ENCODE measurements at places on chromosomes 1 and 21.

DNA sequence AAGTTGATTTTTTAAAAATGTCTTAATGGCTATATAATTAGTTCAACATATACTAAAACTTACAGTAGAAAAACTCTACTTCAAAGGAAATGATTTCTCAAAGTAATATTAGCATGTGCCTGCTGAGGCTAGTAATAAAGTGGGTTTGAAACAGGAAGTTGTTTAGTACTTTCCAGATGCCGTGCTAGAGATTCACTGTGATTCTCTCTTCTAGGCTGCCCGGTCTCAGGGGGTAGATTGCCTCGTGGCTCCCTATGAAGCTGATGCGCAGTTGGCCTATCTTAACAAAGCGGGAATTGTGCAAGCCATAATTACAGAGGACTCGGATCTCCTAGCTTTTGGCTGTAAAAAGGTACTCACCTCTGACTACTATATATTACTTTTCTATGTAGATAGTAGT, 9.1 kb downstream of the EXO1 start:
- no peak for DNase-seq

GRCh38 chr1:63643926-63644325, 50.7 kb downstream of the PGM1 start:
- DNase-seq, result no peak

DNA sequence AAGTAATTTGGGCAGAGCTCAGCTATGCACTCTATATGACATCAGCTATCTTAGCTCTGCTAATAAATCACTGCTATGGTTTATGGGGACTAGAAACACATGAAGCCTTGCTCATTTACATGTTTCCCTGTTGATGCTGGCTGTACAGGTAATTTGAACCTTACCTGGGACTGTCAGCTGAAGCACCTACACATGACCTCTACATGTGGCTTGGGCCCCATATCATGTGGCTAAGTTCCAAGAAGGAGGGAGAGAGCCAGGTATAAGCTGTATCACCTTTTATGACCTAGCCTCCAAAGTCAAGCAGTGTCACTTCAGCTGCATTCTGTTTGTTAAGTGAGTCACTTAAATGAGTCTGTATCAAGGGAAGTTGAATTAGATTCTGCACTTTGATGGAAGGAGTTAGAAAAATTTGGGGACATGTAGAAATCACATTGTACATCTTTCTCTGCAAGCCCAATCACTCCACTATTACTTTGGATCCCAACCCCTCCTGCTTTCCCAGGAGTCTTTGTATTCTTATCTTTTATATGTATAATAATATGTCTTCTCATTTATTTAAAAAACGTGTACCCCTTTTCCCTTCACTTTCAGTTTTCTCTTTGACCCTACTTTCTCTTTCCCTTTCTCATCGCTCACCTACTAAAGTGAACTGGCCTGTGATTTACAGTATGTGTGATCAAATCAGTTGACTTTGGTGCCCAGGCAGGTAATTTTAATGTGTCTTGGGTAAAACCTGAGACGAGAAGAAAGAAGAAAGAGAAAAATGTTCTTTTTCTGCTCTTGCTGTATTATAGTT, 53.4 kb upstream of the PRKACB start:
- DNase-seq, result peak; percentile 49

DNA sequence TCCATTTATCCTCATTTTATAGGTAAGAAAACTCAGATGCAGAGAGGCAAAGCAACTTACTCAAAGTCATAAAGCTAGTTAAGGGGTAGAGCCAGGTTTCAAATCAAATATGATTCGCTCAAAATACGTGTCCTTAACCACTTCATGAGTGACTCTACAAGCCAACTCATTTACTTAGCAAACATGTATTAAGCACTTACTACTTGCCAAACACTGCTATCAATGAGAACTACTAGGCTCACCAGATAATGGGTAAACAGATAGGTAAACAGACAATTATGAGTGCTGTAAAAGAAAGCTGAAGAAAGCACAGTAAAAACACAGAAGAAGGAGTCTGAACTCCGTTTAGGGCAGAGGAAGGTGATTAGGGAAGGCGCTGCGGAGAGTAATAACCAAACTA, 65.9 kb downstream of the WDR64 start:
- DNase-seq, result no peak

DNA sequence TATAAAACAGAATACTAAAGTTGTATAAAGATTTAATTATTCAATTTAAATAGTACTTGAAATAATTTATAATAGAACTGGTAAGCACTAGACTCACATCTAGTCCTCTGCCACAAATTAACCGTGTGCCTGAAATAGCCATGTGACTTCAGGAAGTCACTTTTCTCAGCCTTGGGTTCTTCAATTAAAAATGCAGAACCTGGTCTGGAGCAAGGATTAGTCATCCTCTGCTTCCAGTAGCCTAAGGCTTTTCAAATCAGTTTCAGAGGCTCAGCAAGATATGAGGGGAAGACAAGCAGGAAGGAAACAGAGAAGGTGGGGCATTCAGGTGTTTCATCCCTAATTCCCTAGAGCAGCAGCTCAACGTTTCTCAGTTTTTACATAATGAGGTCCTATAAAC, 23.0 kb downstream of the DPH5 start:
- DNase-seq, result no peak

- no peak for DNase-seq
Observed at GRCh38 chr1:94538243-94538827, 3.2 kb downstream of the F3 start.

DNA sequence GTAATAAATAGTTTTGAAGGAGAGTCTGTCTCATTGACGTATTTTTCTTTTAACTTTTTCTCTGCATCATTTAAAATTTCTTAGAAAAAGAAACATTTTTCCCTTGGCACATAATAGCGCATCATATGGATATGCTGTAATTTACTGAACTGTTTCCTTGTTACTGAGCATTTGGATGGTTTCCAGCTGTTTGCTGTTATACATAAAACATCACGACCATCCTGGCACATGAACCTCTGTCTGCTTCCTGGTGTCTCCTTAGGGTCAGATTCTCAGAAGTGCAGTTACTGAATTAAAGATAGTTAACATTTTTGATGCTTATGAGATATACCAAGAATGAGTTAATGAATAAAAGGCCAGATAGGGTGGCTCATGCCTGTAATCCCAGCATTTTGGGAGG, 67.2 kb downstream of the BACE2 start:
- DNase-seq, result no peak

DNA sequence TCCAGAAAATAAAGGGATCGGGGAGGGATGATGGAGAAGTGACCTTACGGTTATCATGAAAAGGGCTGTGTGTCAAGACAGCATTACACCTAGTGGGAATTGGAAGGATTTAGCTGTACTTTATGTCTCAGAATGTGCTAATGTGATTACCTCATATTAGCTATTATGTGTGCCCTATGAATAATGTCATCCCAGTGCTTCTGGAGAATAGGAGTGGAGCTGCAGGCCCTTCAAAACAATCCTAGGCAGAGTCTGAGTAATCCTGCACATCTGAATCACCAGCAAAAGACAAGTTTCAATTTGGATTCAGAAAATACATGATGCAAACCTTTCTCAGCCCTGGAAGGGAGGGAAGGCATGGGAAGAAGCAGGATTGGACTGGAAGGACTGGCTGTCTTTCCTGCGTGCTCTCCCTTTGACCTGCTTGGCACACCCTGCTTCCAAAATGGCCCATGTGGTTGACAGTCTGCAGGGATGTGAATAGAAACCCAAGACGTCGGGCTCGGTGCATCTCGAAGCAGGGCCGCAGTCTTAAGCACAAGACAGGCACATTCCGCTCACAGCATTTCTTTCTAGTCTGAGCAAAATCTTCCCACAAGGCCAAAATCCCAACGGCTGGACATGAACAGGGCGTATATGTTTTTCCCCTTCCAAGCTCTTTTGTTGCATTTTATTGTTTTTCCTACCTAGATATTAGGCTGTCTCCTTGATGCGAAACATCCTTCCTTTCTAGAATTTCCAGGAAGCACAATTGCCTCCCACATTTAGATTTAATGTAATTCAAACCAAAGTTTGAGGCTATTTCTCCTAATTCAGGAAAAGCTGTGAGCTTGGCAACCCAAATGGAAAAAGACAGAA, 54.3 kb upstream of the TARBP1 start:
- DNase-seq, result no peak

DNA sequence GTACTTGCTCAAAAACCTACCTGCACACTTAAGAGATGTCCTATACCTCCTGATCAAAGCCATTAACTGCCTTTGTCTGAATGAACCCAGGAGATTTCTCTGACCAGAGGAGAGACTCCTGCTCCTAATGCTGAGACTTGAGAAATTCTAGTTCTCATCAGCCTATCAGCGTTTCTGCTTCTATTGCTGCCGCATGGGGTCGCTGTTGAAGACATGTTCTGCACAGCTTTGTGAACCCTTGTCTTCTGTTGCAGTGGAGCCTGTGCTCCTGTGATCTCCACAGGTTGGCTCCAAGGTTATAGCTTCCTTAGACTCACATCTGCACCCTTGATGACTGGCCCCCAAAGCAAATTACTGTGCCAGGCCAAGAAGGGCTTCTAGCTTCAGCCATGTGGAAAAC, 40.2 kb downstream of the EDN2 start:
- DNase-seq, result no peak

DNA sequence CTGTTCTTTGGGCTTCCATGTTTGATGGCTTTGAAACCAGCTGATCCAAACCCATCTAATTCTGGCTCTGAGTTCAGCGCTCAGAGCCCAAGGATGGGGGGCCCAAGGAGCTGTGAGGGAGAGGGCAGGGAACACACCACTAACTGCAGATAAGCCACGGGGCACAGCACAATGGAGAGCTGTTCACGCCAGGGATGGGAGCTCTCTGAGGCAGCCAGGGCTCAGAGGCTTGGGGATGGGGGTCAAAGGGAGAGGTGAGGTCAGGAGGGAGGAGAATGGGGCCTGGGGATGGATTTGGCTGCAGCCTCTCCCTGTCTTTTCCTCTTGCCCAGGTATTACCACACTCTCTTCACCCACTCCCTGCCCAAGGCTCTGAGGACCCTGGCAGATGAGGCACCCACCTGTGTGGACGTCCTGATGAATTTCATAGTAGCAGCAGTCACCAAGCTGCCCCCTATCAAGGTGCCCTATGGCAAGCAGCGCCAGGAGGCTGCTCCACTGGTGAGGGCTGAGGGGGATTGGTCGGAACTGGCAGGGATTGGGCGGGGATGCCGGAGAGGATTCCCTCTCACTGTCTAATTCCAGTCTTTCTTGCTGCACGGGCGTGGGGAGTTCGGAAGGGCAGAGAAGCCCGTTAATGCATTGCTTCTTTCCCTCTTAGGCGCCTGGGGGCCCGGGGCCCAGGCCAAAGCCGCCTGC, 11.3 kb downstream of the SLC30A2 start:
- peak; percentile 46 for DNase-seq

- DNase-seq, result no peak
Observed at GRCh38 chr21:39451332-39452206, at the start of gene SH3BGR. TSS of gene SH3BGR (plus strand) at chr21:39451970. CDS start at chr21:39452097, 127 bp downstream.

DNA sequence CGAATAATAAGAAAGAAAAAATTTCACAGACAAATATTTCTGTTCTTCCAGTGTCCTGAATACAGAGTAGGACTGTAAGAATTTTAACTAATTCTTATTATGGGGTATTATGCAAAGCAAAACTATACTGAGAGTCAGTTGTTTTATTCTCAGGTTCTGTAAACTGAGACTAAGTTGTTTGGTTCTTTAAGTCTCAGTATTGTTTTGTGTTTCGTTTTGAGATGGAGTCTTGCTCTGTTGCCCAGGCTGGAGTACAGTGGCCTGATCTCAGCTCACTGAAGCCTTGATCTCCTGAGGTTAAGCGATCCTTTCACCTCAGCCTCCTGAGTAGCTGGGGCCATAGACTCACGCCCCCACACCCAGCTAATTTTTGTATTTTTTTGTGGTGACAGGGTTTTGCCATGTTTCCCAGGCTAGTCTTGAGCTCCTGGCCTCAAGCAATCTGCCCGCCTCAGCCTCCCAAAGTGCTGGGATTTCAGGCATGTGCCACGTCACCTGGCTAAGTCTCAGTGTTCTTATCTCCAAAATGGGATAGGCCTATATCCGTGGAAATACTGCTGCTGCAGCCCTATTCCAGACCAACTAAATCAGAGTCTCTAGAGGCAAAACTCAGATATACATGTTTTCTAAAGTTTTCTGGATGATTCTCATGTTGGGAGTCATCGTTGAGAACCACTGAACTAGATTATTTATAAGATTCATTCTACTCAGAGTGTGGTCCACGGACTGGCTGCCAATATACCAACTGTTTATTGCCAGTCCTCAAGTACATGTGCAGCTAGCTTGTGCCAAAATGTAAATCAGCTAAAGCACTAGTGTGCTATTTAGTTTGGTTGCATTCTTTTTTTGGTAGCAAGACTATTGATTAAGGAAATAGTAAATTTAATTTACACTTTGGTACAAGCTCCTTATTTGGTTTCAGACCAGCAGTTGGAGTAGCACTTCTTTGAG, 116.6 kb downstream of the HS2ST1 start:
- no peak for DNase-seq

GRCh38 chr1:15492596-15492995, 16.7 kb downstream of the CELA2B start:
- DNase-seq, result no peak

DNA sequence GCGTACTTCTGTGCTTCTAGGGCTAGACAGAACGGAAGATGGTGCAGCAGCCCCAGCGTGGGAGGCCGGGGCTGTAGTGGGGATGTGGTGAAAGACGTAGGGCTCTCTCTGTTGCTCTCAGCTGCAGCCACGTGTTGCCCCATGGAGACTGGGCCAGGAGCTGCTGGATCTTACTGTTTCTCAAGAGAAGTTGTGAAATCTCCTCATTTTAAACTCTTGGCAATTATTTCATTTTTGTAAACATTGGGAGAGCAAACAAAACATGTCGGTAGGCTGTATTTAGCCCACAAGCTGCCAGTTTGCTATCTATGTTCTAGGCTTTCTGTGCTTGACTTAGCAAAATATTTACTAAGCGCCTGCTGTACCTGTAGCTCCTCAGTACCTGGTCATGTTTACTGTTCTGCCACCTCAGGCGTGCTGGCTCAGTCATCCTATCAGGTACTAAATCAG, 15.9 kb upstream of the ELOA start:
- DNase-seq, result no peak

GRCh38 chr1:86155051-86155806, 1.3 kb downstream of the COL24A1 start:
- DNase-seq, result no peak

DNA sequence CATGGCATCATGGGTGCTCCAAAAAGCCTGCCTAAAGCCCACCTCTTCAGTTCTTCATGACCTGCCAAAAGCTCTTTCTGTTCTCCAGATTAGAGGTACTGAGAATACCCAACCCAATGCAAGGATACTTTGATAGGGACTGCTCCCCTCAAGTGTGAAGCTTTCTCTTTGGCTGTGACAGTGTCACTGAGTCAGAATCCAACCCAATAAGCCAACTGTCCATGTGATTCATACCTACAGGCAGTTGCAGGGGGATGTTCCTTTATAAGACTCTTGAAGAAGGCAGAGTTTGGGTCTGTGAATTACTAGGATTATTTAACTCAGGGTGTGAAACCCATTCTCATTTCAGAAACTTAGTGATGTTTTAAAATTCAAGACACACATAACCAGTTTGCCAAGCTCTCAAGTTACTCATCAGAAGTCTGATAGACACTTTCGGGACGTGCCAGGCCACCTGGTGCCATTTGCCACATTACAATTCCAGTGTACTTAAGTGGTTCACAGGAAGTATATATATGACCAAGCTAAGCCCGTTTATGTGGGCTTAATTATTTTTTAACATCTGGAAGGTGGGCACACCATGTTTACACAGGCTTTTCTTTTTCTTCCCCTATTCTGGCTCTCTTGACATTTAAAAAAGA, 265.8 kb downstream of the NFIA start:
- no peak for DNase-seq
